Activated gamma-delta T cell (primary cell): ENCODE measurements at places on chromosomes 3 and 15.

DNA sequence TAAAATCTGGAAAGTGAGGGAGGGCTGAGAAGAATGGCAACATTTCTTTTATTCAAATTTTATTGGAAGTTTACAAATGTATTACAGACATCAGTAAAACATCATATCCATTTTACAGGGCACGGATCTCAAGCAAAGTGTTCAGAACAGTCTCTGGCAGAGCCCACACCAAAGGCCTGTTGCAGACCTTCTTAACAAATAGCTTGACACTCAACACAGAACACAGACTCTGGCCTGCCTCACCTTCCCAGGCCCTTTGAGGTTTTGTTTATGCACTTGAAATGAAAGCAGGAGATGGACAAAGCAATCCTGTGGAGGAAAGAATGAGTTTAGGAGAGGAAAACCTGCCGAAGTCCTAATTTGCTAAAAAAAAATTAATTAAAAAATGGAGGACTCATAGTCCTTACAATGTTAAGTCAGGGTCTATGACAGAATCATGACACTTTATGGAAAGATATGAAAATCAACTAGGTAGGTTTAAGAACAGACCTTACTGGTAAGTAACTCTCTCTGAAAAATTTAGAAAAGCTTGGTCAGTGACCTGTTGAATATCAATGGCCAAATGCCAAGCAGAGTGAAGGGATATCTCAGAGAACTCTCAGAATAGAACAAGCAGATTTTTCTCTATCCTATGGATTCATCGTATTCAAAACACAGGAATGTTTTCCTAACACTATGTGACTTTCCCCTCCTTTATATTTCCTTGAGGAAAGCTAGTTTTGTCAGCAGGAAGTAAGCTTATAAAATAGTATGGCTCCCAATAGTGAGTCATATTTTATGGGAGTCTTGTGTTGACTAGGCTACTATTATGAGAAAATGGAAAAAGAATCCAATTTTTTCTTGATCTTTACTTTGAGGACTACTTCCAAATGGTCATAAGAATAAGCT lies 70.8 kb upstream of the PSMD6 start:
- DNase-seq: no peak

GRCh38 chr3:140736863-140737460 lies 59.1 kb downstream of the TRIM42 start:
- DNase-seq: no peak

DNA sequence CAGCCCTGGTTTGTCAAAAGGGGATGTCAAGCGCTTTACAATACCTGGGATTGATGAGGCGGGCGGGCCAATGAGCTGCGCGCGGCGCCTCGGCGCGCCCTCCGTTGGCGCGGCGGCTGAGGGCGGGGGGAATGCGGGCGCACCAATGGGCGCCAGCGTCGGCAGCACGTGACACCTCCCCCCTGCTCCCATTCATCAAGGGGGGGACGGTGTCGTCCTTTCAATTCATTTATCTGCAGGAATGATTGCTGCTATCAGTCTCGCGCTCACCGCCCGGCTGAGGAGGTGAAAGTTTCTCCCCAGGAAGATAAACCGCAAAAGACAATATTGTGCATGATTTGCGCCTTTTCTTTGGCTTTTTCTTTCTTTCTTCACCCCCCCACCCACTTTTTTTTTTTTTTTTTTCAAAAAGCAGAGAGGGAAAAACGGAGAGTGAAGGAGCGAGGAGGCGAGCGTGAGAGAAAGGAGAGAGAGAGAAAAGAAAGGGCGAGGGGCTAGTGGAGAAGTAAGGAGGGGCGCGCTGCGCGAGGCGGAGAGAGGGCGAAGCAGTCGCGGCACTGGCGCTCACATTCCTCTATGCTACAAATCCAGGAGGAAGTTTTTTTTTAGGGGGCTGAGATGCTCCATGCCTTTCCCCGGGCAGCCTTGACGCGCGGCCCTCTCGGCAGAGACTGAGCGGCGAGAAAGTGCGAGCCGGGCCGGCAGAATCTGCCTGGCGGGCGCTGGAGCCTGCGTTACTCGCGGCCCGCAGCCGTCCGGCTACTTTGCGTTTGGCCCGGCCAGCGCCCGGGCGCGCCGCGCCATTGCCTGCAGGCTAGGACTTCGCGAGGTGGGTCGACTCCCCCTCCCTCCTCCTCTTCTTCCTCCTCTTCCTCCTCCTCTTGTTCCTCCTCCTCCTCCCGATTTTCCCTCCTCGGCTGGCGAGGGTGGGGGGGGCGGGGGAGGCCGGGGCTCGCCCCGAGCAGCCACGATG lies at the start of gene ZIC1:
TSS of gene ZIC1 (plus strand) at position 223 of the 973 bp plus-strand sequence. CDS start at position 971, 748 bp downstream.
- DNase-seq: no peak

DNA sequence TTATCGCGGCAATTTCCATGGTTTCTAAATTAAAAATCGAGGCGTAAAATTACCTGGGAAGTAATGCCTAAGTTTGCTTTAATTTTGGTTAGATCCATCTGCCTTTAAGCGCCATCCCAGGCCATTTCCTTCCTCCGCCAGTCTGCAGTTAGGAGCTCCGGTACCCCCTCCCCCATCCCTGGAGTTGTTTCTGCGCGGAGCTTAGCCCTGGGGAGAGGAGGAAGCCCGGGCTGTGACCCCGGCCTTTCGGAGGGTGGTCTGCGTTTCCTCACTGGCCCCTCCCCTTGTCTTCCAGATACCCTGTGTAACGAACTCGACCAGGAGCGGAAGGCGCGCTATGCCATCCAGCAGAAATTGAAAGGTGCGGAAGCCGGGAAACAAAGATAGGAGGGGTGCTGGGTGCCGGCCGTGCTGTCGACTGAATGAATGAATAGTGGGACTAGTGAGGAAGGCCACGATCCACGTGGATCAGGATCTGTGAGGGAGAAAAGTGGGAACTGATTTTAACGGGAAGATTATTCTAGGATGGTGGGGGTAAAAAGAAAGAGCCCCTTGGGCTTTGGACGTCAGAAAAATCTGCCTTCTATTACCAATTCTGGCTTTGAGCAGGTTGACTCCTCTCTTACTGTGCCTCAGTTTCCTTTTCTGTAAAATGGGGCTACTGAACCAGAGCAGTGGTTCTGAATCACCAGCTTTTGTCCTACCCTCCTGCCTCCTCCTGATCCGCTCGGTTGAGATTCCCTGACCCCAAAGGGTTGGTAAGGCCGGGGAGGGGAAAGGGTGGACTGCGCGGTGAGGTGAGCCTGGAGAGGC lies 6.7 kb downstream of the RNU6-1 start:
- no peak for DNase-seq

DNA sequence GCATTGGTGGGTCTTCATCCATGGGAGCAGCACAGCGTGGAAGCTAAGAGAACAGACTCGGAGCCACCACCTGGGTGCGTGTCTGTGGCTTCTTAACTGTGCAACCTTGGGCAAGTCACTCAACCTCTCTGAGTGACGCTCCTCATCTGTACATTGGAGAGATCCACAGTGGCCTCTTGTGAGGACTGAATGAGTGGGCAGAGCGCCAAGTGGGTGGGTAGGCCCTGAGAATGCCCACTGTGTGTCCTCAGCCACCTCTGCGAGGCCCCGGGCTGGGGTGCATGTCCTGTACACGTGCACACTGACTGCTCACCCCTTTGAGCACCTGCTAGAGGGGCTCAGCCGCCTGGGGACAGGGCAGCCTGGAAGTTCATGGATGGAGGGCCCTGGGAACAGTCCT lies 99.6 kb upstream of the PRR23E start:
- DNase-seq: no peak

DNA sequence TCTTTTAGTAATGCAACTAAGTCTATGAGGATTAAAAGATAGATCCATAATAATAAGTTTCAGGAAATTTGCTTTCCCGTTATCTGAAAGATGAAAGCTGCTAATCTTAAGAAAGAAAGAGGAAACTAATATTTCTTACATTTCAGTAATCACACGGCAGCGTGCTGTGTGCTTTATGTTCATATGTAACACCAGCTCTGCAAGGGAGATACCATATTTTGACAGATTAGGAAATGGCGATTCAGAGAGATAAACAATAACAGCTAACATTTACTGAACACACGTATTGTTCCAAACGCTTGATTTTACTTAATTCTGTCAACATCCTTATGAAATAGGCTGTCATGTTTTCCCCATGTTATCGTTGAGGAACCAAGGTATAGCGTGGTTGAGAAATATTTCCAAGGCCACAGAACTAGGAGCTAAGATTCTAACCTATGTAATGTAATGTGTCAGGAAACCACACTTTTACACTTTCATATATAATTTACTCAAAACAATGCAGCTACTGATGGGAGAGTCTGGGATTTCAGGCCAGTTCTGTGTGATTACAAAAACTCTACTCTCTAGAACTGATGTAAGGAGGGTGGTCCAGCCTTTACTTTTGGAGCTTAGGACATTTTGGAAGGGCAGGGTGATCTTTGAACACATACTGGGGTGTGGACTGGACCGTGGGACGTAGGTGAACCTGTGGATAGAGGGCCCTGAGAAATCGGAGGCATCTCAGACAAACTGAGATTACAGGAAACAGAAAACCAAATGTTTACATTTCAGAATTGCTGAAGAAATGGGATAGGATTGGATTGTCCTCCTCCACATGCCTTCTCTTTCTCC lies 100.6 kb downstream of the IL1RAP start:
- no peak for DNase-seq
